Fibroblast of skin of right biceps (primary cell): ENCODE measurements at places on chromosomes 2 and 18.

DNA sequence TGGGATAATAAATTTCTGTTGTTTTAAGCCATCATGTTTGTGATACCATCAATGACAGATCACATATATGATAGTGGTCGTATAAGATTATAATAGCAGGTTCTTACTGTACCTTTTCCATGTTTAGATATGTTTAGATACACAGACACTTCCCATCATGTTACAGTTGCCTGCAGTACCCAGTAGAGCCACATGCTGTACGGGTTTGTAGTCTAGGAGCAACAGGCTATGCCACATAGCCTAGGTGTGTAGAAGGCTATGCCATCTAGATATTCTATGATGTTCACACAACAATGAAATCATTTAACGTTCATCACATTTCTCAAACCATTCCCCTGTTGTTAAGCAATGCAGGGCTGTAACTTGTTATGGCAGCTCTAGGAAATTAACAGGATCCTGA lies 132.9 kb upstream of the SH3BP4 start:
- no peak for DNase-seq

- DNase-seq, result no peak
Observed at GRCh38 chr2:21277068-21278056, 153.6 kb downstream of the TDRD15 start.

- DNase-seq, result peak; percentile 64
Observed at GRCh38 chr2:138516030-138516704, 14.6 kb downstream of the SPOPL start.

GRCh38 chr2:42113452-42113851 lies 55.7 kb upstream of the EML4 start:
- DNase-seq, result no peak

DNA sequence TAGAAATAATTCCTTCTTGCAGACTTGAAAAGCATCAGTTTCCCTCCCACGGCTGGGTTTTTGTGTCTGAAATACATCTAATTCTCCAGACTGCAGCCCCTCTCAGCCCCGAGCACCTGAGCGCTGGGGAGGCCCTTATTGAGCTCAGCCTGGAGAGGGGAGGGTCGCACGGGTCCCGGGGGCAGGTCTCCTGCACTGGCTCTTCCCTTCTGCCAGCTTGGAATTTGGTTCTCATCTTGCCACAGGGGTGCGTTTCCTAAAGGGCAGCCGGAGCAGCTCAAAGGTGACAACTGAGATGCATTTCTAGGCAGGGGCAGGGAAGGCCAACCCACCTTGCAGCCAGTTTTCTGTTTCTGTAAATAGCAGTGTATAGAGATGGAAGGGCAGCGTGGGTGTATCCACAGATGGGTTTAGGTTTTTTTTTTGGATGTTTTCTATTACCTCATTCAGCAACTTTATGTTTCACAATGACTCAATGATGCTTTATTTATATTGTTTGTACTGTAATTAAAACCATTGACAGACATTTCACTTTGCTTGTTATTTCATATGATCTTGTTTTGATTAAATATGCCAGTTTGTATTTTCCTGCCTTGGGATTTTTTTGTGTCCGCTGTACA lies 37.0 kb downstream of the GBX2 start:
- no peak for DNase-seq

DNA sequence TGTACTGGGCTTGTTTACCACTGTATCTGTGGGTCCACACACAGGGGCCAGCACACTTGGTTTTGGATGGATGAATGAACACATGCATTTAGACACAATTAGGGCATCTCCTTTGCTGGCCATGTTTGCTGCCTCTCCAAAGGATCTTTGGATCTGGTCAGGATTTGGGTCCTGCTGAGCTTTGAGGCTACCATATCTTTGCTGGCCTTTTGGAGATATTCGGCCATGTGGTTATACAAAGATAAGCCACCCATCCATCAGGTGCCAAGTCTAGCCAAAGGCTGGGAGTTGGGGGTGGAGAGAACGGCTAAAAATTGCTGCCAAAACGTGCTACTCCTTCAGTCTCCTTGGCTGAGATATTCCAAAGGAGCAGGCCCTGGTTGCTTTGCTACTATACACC lies 18.2 kb upstream of the FZD7 start:
- no peak for DNase-seq

GRCh38 chr2:95018301-95018700 lies 7.2 kb upstream of the MAL start:
- no peak for DNase-seq

DNA sequence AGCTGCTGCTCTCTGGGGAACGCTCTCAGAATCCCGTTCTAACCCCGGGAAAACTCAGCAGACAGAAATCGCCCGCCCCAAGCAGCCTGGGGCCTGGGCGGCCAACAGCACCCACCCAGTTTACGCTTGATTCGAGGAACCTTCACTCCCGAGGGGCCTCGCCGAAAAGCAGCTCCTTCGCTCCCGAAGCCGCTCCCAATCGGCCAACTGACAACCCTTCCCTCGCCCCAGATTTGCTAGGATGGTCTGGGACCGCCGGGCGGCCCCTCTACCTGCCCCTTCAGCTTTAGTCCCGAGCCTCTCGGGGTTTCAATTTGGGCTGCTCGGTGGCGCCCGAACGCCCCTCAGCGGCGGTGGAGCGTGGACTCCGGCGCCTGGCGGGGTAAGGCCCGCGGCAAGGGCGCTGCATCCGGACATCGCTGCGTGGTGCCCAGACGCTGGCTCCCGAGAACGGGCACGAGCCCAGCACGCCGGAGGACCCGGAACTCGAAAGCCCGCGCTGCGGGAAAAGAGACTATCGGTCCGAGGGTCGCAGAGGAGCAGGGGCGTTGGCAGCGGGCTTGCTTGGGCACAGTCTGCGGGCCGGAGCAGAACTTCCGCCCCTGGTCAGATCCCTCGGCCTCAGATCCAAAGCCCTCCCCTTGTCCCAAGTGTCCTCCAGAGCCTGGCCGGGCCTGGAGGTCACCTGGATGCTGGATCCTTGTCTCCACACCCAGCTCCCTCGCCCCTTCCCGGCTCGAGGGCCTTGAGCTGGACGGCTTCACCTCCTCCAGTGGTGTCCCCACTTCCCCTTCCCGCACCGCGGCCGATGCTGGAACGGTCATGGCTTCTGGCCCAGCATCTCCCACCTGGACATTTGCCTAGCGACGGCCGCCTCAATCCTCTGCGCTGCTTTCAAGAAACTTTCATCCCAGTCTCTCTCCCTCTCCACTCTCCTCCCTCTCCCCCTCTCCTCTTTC lies 3.0 kb upstream of the OTX1 start:
- DNase-seq, result no peak

DNA sequence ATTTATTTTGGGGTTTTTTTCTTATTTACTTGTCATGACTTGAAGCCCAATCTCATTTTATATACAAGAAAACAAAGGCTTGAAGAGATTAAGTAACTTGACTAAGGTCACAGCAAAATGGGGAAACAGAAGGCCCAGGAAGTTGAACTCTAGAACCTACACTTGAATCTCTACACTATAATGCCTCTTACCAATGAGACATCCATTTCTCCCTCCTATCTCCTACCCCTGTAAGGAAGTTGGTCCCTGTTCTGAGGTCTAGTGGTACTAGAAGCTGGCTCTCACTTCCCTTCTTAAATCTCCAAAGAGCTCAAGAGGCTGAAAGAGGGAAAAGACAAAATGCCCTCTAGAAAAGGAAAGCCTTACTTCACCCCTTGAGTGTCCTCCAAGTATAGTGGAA lies 25.5 kb upstream of the IHH start:
- no peak for DNase-seq

- no peak for DNase-seq
Observed at GRCh38 chr18:39305766-39306165, 1740.2 kb upstream of the CELF4 start.

DNA sequence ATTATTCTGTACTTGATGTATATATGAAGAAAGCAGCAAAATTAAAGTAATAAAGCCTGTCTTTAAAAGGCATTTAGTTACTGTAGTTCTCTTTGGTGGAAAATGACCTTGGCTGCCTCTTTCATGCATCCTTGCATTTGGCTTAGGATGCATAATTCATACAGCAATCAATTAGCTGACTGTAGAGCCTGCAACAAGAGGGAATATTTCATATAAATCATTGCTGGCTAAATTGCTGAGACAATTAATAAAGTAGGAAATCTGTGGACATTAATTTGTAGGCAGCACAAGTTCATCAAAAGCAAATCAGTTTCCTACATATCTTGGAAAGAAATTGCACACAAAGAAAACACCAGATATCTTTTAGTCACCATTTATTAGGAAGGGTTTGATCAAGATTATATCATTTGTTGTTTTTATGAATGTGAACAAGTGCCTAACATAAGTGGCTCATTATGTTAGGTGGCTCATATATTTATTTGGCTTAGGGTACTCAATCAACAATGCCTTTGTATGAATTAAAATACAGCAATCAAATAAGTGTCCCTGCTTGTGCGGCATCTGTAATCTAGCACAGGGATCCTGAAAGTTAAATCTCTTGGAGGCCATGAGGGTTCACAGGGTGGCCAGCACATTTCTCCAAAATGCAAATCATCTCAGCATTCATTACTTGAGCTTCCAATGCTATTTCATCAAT lies 220.4 kb upstream of the SPOPL start:
- DNase-seq, result no peak

DNA sequence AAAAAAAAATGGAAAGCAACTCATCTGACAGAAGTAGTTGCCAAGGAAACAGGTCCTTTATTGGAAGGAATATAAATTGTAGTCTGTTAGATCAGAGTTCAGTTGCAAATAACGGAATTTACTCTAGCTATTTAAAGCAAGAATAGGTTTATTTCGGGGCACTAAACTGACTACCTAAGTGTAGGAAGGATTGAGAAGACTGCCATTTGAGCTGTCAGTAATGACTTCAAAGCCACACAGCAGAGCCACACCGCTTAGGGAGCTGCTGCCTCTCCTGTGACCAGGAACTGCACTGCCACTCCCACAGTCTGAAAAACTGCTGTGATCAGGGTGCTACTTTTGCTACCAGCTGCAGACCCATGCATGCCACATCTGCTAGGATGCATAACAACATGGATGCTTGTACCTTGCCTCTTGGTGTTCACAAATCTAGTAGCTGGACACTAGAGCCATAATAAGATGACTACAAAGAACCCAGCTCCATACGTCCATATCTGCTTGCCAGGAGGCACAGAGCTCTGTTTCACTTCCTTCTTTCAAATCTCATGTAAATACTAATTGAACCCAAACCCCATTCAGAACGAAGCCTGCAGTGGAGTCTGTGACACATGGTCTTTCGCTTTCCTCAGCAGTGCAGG lies 2.2 kb downstream of the DSG2 start:
- DNase-seq, result no peak

DNA sequence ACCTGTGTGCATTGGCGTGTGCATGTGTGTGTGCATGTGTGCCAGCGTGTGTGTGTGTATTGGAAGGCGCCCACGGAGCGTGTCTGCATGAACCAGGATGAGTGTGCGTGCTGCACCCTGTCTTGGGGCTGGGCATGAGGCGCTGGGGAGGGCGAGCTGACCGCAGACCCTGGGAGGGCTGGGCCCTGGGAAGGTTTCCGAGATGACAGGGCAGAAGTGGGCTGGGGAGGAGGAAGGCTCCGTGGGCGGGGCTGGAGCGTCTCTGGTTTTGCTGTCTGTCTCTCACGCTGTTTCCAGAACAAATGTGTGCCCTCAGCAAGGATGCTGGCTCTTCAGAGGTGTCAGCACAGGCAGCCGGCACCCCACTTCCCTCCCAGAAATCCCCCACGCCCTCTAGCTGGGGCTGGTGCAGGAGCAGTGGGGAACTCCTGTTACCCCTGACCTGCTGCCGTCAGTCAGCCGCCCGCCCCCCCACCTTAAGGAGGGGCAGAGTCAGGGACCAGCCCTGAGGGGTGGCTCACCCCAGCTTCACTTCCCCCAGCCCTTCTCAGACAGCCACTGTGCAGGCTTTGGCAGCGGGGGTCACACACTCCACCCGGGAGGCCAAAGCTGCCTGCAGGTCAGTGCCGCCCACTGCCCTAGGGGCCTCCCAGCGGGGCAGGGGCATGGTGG lies at the start of gene GPR35:
Gene GPR35, plus strand, starts transcription at position 531 of the 672 bp plus-strand sequence. CDS start 4,473 bp downstream, outside the sequence.
- peak; percentile 82 for DNase-seq

- DNase-seq, result no peak
Observed at GRCh38 chr2:100568989-100569388, 6.2 kb downstream of the PDCL3 start.

- no peak for DNase-seq
Observed at GRCh38 chr2:184091456-184091855, 506.9 kb upstream of the ZNF804A start.

GRCh38 chr18:61941948-61942471 lies 49.2 kb upstream of the RNF152 start:
- no peak for DNase-seq

- DNase-seq, result no peak
Observed at GRCh38 chr2:30792521-30792920, 14.7 kb downstream of the CAPN13 start.

DNA sequence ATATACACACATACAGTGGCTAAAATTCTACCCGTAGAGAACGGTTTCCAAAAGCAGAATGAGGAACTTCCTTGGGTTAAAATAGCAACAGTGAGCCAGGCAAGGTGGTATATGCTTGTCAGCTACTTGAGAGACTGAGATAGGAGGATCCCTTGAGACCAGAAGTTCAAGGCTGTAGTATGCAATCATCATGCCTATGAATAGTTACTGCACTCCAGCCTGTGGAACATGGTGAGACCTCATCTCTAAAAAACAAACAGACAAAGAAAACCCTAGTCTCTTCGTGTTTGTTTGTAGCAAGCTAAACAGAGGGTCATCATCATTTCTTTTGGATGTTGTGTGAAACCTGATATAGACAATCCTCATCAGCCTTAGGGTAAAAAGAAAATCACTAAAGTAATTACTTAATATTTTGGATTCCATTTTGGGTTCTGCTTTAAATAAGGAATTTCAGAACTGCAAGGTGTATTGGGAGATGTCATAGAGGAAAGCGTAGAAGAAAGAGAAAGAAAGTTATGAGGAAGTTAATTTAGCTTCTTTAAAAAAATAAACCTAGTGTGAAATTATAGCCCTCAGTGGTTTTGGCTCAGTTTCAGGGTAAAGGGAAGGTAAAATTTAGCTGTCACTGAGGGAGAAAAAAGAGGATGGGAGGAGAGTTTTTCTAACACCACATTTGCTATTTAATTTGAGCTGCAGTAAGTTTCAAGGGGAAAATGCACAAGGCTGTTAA lies 46.5 kb downstream of the PLEK start:
- no peak for DNase-seq

DNA sequence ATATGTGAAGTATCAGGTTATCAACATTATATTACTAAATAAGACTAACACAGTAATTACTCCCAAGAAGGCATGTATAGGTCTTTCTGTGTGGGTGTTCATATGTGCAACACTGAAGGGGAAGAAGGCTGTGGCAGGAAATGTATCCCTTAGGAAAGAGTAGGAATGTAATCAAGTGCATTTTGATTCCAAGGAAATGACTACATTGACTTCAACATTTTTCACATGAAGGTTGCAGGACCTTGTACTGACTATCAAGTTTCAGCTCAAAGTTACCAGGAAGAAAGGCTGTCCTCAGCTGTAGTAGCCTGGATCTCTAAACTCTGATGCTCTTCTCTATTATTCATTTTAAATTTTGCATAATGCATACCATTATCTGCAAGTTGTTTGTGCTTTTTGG lies 680.8 kb downstream of the NYAP2 start:
- DNase-seq, result peak; percentile 86

GRCh38 chr2:99809259-99809900 lies 319.6 kb upstream of the REV1 start:
- peak; percentile 40 for DNase-seq

GRCh38 chr2:6770006-6770405 lies 95.7 kb downstream of the CMPK2 start:
- DNase-seq, result no peak
